NCI-H748 treated with DMSO at 0.1 percent for 48 hours (cell line): ENCODE measurements at places on chromosomes 16 and 17.

DNA sequence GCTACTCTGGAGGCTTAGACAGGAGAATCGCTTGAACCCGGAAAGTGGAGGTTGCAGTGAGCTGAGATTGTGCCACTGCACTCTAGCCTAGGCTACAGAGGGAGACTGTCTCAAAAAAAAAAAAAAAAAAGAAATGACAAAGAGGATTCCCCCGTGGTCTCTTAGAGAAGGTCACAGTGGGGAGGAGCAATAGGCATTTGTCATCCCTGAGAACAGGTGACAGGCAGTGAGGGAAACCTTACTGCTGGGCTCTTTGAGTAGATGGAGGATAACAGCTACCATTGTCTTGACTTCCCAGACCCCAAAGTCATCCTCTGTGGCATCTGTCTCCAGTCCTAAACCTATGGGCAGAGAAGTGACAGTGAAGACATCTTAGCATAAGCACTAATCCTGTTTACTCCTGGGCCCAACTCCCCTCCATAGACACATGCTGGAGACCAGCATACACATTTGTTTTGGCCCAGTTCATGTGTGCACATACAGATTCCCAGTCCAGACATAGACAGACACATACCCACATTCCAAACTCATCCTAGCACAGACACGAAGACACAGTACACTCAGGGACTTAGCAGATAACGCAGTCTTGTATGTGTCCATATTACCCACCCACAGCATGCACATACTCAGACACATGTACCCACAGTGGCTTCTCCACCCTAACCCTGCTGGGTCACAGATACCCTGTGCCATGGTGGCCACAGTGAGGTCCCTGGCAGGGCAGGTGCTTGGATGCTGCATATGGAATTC is 2.7 kb downstream of the ESRP2 start:
- DNase-seq = no peak

- DNase-seq = no peak
Measured at GRCh38 chr16:51822471-51822870, 671.4 kb upstream of the SALL1 start.

DNA sequence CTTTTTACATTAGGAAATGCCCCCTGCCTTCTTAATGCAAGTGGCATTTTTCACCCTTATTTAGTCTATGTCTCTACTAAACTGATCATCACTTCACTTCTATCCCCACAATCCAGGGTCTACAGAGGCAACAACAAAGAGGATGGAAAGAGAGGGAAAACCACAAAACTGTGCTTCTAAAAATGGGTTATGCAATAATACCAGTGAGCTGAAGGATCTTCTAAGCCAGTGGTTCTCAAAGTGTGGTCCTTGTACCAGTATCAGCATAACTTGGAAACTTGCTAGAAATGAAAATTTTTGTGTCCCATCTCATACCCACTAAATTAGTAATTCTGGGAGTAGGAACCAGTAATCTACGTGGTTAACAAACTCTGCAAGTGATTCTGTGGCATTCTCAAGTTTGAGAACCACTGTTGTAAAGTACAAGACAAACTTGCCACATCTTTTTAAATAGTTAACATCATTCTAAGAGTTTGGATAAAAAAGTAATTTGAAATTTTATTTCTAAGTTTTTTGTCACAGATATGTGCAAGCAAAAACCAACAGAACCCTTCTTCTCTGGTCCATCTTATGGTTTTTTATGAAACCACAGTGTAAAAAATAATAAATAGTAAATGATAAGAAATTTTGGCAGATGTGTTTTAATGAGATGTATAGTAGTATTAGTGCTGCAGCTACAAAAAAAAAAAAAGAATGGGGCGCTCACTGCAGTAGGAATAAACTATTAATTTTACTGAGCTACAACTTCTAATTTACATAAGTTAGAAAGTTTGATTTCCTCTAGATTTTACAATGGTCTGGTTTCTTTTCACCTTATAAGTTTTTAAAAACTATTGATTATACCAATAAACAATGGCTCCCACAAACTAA is 16.2 kb downstream of the CDC27 start:
- no peak for DNase-seq

DNA sequence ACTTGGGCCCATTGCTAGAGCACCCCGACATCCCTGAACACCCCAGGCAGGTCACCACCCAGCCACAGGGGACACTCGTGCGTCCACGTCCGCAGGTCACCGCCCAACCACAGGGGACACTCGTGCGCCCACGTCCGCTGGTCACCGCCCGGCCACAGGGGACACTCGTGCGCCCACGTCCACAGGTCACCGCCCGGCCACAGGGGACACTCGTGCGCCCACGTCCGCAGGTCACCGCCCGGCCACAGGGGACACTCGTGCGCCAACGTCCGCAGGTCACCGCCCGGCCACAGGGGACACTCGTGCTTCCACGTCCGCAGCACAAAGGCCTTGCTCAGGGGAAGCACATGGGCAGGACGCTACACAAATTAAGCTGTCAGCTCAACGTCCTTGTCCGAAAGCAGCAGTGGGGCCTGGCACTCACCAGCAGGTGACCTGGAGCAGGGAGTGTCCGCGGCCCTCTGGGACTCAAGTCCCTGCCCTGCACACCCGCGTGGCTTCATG is 17.7 kb downstream of the GALNS start:
- DNase-seq = no peak

DNA sequence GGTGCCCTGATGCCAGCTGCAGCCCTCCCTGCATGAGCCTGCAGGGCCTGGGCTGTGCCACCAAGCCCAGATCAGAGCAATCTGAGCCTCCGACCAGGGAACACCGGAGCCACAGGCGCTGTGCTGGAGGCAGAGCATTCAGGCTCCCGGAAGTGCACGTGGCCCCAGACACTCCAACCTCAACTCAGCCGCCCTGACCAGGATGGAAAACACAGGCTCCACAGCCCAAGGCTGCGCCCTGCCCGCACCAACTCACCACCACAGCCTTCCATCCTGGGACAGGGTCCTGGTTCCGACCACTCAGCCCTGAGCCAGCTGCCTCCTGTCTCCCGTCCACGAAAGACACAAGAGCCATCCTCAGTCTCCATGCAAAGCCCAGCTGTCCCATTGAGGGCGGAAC is 18.5 kb downstream of the LMF1 start:
- no peak for DNase-seq

DNA sequence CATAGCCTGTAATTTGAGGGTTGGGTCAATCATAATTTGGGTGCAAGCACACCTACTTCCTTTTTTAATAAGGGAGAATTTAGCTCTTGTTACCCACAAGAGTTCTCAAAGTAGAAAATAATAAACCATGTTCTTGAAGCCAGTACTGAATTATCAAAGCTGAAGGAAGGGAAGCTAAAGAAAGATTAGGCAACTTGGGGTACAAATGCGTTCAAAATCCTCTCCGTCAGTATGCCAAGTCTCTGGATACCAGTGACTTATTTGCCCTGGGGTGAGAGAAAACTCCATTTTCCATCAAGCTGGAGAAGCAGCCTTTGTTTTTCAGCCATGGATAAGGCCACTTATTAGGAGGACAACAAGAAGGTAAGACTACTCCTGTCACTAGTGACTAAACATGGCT is 23.5 kb upstream of the DHRS13 start:
- DNase-seq = no peak

- no peak for DNase-seq
Measured at GRCh38 chr16:4847774-4848587, 700 bp downstream of the UBN1 start.
